ENCODE measurements at places on chromosomes 11 and 22. TPM values are rescaled to one million over a fixed set of nuclear protein-coding genes. Genes with fewer than 3 reads are reported as not detected.

The VPS37C gene
- 2.8 TPM for total RNA-seq

The OR5L2 gene
- total RNA-seq, result not detected

The CEND1 gene
- not detected for total RNA-seq

The CRYBA4 gene
- not detected for total RNA-seq

The DRD2 gene
- not detected for total RNA-seq

The HTR3A gene
- not detected for total RNA-seq

The GDPD4 gene
- not detected for total RNA-seq

DNA sequence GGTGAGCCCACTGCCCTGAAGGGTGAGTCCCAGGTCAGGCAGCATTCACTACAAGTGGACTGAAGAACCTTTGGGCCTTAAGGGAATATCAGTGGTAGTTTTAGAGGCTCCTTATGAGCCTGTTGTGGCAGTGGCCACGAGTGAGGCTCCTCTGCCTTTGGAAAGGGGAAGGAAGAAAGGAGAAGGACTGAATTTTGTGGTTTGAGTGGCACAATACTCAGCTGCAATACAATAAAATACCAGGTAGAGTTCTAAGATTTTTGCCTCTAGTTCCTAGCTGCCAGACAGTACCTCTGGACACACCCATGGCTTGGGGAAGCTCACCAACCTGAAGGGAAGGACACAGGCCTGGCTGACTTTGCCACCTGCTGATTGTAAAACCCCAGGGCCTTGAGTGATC, 260.9 kb downstream of the DYNC2H1 start:
- H3K27ac ChIP-seq, result no peak overlapping the region
- no peak for DNase-seq
- no peaks in the 10 kb centered on the region for H3K27me3 ChIP-seq
- H3K36me3 ChIP-seq, result no peaks in the 10 kb centered on the region
- H3K4me3 ChIP-seq, result no peak overlapping the region

DNA sequence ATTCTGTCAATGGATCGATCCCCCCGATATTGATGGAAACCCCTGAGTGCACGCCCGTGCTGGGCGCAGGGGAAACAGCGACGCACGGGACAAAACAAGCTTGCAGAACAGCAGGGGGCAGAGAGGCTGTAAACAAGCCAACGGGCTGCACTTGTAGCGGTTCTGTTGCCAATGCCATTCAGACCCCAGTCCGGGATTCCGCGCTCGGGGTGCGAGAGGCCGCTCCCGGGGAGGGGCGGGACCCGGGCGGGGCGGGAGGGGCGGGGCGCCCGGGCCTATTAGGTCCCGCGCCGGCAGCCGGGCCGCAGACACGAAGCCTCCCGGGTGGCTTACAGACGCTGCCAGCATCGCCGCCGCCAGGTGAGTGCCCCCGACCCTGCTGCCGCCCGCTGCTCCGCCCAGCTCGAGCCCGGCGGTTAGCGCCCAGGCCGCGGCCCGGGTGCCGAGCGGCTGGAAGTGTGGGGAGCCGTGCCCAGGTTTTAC, at the start of gene BIK:
BIK (plus strand) TSS at position 307 of the 483 bp plus-strand sequence. CDS start 13,273 bp downstream, outside the sequence.
- peak within 1 kb of the TSS; percentile 67 for H3K4me3 ChIP-seq
- H3K4me1 ChIP-seq, result peaks cover 18% of the 10 kb centered on the region
- DNase-seq, result peak; percentile 28
- H3K36me3 ChIP-seq, result no peaks in the 10 kb centered on the region
- H3K27ac ChIP-seq, result no peak within 1 kb of the TSS
- no peaks in the 10 kb centered on the region for H3K27me3 ChIP-seq

GRCh38 chr11:7512525-7513233, 1.1 kb upstream of the PPFIBP2 start:
- H3K4me3 ChIP-seq, result peak overlapping the region; percentile 91
- no peak for DNase-seq
- H3K4me1 ChIP-seq, result peaks cover 18% of the 10 kb centered on the region

- H3K4me1 ChIP-seq, result no peaks in the 10 kb centered on the region
- H3K27ac ChIP-seq, result no peak overlapping the region
- no peak for DNase-seq
- H3K27me3 ChIP-seq, result no peaks in the 10 kb centered on the region
- no peaks in the 10 kb centered on the region for H3K36me3 ChIP-seq
Observed at GRCh38 chr11:134944986-134945385, 532.9 kb upstream of the B3GAT1 start.

DNA sequence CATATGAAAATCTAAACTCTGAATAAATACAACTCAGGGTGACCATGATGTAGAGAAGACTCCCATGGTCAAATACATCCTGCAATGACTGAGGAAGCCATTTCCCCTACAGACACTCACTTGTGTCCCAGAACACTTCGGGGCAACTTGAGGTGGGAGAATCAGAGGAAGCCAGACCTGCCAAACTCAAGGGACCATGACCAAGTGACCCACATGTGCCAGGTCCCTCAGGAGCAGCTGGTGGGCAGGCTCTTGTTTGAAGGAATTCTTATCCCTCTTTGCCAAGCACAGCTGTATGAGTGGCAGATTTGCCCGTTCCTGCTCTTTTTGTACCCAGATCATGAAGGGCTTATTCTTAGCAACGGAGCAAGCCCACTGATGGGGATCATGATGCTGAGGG, 17.8 kb downstream of the SPATA19 start:
- H3K4me1 ChIP-seq, result no peaks in the 10 kb centered on the region
- no peaks in the 10 kb centered on the region for H3K27me3 ChIP-seq
- no peaks in the 10 kb centered on the region for H3K36me3 ChIP-seq
- no peak overlapping the region for H3K4me3 ChIP-seq
- H3K27ac ChIP-seq, result no peak overlapping the region
- DNase-seq, result no peak

- no peaks in the 10 kb centered on the region for H3K4me1 ChIP-seq
- H3K27me3 ChIP-seq, result no peaks in the 10 kb centered on the region
- DNase-seq, result no peak
- no peak overlapping the region for H3K4me3 ChIP-seq
- H3K36me3 ChIP-seq, result no peaks in the 10 kb centered on the region
Observed at GRCh38 chr11:66894141-66894540, 37.3 kb downstream of the LRFN4 start.

DNA sequence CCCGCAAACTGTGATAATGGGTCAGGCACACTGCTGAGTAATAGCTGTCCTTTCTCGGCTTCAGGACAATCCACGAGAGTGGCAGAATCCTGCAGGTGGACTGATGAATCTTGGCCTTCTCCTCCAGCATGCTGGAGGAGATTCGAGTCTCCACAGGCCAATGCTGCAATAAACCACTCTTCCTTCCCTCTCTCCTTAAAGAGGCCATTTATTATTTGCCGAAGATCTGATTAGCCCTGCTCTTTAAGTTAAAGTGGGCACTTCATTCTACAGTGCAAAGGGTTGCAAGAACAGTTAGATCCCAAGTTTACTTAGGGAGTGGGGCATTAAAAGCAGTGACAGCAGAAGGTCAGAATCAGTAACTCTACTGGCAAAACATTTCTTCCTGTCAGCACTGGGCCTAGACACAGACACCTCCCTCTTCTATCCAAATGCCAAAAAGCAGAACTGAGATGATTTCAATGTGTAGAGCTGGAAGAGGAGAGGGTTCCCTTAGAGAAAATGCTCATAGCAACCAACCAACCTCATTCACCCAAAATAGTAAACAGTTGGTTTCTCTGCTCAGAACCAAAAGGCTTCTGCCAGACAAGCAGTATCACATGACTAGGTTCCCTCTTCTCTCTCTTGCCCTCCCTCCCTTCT, 121.7 kb downstream of the SGSM3 start:
- no peaks in the 10 kb centered on the region for H3K27me3 ChIP-seq
- H3K27ac ChIP-seq, result no peak overlapping the region
- no peak overlapping the region for H3K4me3 ChIP-seq
- H3K4me1 ChIP-seq, result peaks cover 18% of the 10 kb centered on the region
- DNase-seq, result no peak

- no peak overlapping the region for H3K4me3 ChIP-seq
- H3K27me3 ChIP-seq, result no peaks in the 10 kb centered on the region
- no peaks in the 10 kb centered on the region for H3K4me1 ChIP-seq
Observed at GRCh38 chr11:121754598-121754997, 301.8 kb upstream of the SORL1-AS1 start.

GRCh38 chr11:131568318-131568717, 197.9 kb downstream of the NTM start:
- no peak overlapping the region for H3K4me3 ChIP-seq
- no peak for DNase-seq
- no peaks in the 10 kb centered on the region for H3K27me3 ChIP-seq
- no peaks in the 10 kb centered on the region for H3K36me3 ChIP-seq

- H3K4me3 ChIP-seq, result no peak overlapping the region
- H3K27ac ChIP-seq, result no peak overlapping the region
- no peaks in the 10 kb centered on the region for H3K36me3 ChIP-seq
- H3K27me3 ChIP-seq, result no peaks in the 10 kb centered on the region
- no peaks in the 10 kb centered on the region for H3K4me1 ChIP-seq
- DNase-seq, result no peak
Observed at GRCh38 chr11:77200351-77201268, 72.6 kb downstream of the MYO7A start.

DNA sequence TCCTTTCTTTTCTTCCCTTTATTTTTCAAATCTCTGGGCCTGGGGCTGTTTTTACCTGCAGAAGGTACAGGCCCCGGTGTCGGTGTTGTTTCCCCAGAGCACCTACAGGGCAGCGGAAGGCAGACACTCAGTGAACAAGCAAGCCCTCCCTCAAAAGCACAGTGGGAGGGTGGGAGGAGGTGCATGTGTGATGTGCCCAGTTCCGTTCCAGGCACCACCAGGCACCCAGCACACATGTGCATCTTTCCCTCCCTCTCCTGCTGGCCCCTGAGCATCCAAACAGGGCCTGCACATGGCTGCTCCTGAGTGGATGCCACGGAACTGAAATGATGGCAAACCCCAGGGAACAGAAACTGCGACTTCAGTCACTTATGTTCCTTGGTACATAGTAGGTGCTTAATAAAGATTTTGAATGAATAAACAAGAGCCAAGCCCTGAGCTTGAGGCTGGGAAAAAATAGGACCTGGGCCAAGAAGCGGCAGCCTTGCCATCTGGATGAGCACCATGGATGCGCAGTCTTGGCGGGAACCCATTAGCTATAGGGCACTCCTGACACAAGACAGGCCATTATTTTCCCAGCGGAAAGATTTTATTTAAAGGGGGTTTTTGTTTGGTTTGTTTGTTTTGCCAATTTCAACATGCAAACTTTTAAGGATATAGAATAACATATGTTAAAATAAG, 47.8 kb downstream of the ARRB1 start:
- H3K27ac ChIP-seq, result no peak overlapping the region
- no peaks in the 10 kb centered on the region for H3K36me3 ChIP-seq
- H3K4me3 ChIP-seq, result no peak overlapping the region
- no peak for DNase-seq
- H3K27me3 ChIP-seq, result no peaks in the 10 kb centered on the region

DNA sequence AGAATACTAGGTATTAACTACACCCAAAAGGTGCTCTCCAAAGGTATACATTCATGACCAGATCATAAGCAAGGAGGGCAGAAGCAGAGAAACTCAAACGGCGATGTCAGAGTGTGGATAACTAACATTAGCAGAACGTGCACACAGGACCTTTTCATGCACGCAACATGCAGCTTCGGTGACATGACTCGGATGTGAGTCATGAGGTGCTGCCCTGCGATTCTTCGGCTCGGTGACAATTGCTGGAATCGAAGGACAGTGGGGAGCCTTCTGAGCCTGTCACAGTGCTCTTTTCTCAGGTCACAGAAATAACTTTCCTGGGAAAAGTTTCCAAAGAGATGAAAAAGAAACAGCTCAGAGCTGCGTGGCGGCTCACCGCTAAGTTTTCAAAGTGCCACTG, 418.5 kb upstream of the SYN3 start:
- no peaks in the 10 kb centered on the region for H3K27me3 ChIP-seq
- no peak for DNase-seq
- H3K4me1 ChIP-seq, result no peaks in the 10 kb centered on the region
- H3K27ac ChIP-seq, result no peak overlapping the region
- H3K4me3 ChIP-seq, result no peak overlapping the region

DNA sequence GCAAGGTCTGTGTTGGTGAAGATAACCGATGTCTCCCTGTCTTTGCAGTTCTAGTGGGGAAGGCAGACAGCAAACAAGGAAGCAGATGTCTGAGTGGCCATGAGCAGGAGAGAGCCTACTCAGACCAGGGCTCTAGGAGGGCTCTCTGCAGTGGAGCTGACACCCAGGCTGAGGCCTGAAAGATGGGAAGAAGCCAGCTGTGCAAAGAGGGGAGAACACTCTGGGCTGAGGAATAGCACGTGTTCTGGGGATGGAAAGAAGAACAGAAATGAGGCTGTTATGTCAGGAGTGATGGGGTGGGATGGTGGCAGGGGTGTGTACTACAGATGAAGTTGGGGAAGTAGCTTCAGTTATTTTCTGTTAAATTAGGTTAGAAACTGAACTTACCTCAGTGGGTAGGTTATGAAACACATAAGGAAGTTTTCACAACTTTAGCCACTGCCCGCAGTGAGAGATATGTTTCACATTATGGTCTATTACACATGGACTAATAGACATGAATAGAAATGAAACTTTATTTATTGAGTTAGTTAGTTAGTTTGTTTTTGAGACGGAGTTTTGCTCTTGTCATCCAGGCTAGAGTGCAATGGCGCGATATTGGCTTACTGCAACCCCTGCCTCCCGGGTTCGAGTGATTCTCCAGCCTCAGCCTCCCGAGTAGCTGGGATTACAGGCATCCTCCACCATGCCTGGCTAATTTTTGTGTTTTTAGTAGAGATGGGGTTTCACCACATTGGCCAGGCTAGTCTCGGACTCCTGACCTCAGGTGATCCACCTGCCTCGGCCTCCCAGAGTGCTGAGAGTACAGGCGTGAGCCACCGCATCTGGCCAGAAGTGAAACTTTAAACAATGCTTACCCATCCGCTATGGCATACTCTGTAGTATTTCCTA, 7.8 kb downstream of the DCPS start:
- H3K4me1 ChIP-seq, result peaks cover 4% of the 10 kb centered on the region
- no peak overlapping the region for H3K4me3 ChIP-seq
- H3K27ac ChIP-seq, result no peak overlapping the region
- H3K36me3 ChIP-seq, result peaks cover 45% of the 10 kb centered on the region
- no peak for DNase-seq
- H3K27me3 ChIP-seq, result no peaks in the 10 kb centered on the region

DNA sequence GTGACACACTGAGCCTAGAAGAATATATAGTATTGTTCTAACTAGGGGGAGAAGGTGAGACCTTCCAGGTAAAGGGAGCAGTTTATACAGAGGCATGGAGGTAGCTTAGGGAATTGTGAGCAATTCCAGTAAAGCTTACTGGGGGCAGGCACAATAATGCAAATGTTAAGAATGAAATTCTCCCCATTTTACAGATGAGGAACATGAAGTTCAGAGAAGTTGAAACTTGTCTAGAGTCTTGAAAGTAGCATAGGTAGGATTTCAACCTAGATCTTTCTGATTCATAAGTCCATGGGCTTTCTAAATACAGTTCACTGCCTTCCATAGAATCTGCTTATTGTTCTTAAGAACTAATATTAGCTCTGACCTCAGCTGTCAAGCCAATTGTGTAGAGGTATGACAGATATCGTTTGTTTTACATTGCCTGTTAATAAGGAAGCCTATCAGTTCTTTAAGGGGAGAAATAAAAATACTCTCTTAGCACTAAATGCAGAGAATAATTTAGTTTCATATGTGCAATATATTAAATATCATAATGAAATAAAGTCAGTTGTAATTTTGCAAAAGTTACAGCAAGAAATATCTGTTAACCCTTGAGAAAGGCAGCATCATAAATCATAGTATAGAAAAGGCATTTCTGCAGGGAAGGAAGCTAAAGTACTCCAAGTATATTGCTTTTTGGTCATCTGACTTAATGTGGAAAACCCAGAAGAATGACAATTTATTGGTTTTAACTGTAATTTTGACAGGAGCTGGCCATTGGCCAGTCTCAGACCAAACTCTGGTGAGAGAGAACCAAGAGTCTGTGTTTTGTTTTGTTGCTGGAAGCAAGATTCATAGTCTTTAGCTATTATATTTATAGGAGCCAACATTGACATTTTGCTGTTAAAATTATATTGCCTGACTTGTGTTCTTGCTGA, 181.8 kb downstream of the UVRAG start:
- H3K36me3 ChIP-seq, result peaks cover 5% of the 10 kb centered on the region
- H3K27ac ChIP-seq, result no peak overlapping the region
